SW 1271 (cell line): ENCODE measurements at places on chromosomes 6 and 20.

DNA sequence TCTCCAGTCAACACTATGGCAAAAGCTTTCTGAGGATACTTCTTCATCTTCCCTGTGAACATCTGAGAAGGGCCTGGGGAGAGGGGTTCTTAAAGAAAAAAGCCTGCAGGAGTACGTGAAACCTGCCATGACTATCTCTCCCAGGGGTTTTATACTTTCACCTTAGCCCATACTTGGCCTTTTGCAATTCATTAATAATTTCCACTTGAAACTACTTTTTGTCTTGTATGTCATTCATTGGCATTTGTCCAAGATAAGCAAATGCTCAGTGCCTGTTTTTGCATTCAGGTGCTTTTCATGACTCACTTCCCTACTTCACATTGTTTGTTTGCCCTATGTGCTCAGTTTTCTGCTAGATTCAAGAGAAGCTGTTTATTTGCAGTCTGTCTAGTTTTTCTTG is 580.3 kb upstream of the GJE1 start:
- DNase-seq: peak; percentile 81

DNA sequence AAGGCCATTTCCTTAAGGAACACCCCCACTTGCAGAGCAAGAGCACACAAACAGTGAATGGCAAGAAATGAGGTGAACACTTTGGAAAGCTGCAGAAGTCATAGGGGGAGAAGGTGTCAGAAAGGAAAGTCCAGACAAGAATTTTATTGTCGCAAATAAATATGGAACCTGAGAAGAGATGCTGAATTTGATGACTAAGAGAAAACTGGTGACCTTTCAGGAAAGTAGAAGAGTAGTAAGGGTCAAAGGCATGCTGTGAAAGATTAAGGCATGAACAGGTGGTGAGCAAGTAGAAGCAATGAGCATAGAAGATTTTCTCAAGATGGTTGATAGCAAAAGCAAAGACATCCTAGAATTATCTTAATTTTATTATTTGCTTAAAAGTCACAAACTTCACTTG is 194.2 kb downstream of the KCNQ5 start:
- no peak for DNase-seq

GRCh38 chr6:53043581-53043980 is 21.6 kb upstream of the FBXO9 start:
- no peak for DNase-seq

DNA sequence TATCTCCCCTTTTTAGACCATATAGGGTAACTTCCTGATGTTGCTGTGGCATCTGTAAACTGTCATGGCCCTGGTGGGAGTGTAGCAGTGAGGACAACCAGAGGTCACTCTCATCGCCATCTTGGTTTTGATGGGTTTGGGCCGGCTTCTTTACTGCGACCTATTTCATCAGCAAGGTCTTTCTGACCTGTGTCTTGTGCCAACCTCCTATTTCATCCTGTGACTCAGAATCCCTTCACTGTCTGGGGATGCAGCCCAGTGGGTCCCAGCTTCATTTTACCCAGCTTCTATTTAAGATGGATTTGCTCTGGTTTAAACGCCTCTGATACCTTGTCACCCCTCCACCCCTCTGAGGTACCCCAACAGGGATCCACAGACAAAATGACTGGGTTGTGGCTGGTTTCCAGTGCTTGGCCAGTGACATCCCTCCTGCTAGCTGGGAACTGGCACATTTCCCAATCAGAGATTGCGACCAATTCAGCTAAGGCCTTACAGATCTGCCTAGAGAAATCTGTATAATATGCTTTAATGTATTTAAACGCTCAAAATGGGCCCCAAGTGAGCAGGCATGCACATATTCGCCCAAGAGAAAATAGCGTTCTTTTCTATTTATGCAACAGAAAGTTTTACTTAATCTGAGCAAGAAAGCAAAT is 315.6 kb upstream of the QKI start:
- no peak for DNase-seq

GRCh38 chr20:24674921-24675605 is 205.6 kb downstream of the SYNDIG1 start:
- no peak for DNase-seq

GRCh38 chr6:168131464-168132415 is 52.7 kb upstream of the FRMD1 start:
- no peak for DNase-seq

- DNase-seq: no peak
These were observed 27.0 kb downstream of the EDEM2 start for GRCh38 chr20:35120012-35120701.

DNA sequence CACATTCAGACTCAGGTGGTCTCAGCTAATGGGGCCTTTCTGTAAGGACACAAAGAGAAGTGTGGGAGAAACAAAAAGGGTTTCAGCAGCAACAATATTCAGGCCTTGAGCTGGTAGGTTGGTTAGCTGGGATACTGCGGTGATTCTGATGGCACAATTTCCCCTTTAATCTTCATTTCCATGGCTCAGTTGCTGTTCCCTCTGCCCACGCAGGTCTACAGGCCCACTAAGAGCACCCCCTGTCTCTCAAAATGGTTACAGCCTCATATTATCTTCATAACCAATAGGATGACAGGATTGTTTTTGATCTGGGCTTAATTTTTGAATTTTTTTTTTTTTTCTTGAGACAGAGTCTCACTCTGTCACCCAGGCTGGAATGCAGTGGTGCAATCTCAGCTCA is 48.9 kb downstream of the MYB start:
- DNase-seq: no peak

GRCh38 chr20:12838261-12838866 is 170.4 kb upstream of the SPTLC3 start:
- no peak for DNase-seq
